ENCODE measurements at places on chromosomes 12 and 14.

DNA sequence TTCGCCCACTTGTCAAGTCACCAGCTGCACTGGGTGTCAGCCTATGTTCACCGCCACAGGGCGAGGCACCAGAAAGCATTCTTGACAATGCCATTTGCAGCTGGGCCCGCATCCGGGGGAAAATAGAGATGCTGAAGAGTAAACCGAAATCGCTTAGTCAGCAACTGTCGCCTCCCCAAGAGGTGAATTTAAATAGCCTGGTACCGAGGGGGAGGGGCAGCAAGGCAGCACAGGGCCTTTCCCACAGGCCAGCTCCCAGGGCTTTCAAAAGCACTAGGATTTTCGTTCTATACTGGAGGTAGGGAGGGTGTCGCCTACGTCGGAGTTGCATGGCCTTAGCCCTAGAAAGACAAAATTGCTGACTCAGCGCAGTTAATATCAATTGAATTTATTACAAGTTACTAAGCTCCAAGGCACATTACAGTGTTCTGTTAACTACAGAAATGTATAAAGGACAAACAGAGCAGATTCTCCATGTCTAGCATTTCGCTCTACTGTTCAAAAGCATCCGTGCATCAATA, 4.3 kb downstream of the IRF2BPL start:
- no peak for DNase-seq

DNA sequence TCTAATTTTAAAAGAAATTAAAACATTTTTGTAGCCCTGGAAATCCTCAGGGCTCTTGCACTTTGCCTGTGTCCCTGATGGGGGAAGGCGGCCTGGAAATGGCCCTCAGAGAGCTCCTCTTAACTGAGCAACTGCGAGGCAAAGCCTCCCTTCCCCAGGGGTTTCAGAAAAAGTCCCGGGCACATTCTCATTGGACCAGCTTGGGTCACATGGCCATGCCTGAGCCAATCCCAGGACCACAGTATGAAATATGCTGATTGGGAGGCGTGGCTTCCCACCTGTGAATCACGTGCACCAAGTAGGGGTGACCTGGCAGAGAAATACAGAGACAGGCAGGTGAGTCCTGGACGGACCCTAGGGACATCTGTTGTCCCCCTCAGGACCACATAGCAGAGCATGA, 90.4 kb upstream of the SFSWAP start:
- DNase-seq: no peak

GRCh38 chr14:65304239-65304638, 108.3 kb upstream of the FUT8 start:
- no peak for DNase-seq

- no peak for DNase-seq
Measured at GRCh38 chr12:93706824-93707223, 29.6 kb downstream of the CRADD start.

DNA sequence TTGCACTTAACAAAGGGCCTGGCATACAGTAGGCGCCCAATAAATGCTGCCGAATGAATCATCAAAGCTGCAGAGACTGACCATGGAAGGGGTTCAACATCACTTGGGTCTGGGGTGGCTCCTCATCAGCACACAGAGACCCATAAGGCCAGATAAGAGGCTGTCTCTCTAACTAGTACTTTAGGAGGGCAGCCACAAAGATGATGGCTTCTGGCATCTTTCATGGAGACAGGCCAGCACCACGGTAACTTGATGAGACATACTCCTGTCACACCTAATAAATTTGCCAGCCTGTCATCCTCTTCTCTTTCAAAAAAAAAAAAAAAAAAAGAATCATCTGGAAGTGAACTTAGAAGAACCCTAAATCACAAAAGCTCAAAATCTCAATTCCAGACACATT, 3.4 kb downstream of the PRIMA1 start:
- no peak for DNase-seq

GRCh38 chr12:119594772-119595445, 1.3 kb downstream of the TMEM233 start:
- DNase-seq: no peak

DNA sequence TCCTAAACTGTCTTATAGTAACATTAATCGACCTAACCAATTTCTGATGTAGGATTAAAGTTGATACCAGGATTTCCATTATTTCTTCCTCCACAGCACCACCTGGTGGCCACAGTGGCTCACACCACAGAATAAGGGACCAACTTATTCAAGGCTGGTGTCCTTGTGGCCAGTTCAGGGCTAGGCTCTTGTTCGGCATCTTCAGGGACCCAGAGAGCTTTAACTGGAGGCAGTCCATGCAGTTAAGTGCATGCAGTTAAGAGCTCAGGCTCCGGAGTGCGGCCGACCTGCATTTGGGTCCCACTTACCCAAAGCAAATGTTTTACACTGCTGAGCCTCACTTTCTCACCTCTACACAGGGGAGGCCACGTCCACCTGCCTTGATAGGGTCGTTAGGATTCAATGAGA, 42.0 kb upstream of the GPR68 start:
- no peak for DNase-seq

- no peak for DNase-seq
Measured at GRCh38 chr12:95944108-95944704, 1.1 kb downstream of the AMDHD1 start.

DNA sequence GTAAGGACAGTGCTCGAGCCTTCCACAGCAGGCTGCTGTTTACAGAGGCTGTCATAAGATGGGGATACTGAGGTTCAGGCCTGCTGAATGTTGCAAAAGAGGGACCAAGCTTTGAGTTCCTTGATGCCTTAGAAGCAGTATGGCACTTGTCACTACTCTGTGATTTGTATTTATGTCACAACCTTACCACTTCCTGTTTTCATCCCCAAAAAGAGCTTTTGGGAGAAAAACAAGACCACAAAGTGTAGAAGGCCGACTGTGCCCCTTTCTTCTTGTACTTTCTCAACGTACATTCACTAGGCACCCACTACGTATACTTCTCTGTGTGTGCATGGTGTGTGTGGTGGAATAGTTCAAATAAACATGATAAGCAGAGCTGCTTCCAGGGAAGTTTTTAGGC, 90.1 kb downstream of the DRAM1 start:
- DNase-seq: no peak

GRCh38 chr12:96416033-96416799, 16.0 kb upstream of the CDK17 start:
- DNase-seq: no peak

GRCh38 chr12:62256408-62257096, 3.7 kb upstream of the USP15 start:
- no peak for DNase-seq
